ENCODE measurements at places on chromosomes 3 and 15.

DNA sequence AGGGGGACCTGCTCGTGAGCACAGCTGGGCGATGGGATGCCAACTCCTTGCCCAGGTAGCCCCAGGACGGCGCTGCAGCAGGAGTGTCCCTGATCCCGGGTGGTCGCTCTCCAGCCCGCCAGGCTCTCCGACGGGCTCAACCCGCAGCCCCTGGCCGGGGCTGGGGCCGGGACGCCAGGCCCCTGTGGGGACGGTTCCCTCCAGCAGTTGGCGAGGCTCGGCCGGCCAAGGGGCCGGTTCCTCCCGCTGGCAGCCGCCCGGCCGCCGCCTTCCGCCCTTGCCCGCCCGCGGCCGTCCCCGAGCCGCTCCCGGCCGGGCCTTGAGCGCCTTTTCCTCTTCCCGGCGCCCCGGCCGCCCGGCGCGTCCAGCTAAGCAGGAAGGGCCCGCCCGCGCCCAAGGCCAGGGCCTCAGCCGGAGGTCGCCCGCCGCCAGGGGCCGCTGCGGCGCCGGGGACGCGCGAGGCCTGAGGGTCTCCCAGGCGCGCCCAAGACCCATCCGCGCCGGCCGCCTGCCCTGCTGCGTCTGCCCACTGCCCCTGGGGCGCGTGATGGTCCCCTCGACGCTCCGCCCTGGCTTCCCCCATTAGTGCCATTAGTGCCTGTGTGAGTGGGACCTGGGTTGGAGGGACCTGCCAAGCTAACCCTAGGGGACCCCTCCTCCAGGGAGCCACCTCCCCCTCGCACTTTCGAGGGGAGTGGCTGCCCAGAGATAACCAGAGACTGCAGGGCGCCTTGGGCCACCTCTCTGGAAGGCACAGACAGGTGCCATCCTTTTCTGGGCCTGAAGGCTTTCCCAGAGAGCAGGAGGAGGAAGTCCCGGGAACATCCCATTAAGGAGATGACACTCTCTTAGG, 106.4 kb downstream of the FBLN2 start:
- DNase-seq = peak; percentile 26

GRCh38 chr3:156143136-156143535, 22.8 kb downstream of the KCNAB1 start:
- no peak for DNase-seq

GRCh38 chr15:93900476-93901400, 330.6 kb upstream of the MCTP2 start:
- no peak for DNase-seq

DNA sequence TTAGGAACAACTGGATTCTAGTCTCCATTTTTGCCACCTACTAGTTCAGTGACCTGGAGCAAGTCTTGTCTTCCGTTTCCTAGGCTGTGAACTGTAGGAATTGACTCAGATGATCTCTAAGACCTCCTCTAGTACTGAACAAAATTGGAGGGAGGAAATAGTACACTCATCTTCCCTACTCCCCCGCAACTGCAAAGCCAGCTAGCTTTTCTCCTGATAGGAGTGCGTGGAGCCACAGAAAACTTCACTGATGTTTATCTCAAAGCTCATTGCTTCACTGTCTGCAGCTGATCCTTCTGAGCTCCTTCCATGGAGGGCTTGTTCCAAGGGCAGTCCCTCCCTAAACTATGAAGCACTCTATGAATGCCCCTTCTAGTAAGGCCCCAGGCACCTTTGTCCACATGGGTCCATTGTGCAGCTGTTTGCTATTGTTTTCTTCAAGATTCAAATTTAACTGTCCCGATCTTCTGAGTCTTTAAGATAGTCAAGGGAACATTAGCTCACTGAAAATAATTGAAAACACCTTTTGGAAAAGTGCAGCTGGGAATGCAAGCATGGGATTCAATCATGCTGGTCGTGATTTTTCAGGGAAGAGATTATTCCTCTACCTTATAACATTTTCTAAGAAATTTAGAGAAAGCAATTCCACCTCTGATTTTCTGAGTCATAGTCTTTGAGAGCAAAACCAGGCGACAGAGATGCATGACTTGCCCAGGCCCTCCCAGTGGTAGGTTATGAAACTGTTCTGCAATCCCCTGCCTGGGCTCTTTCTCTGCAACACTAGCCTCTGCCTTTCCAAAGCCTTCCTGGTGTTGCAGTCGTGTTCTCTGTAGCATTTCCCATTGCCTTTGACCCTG, 24.3 kb downstream of the FILIP1L start:
- DNase-seq = peak; percentile 82

GRCh38 chr3:6518709-6519345, 342.1 kb upstream of the GRM7 start:
- no peak for DNase-seq

- DNase-seq = no peak
Measured at GRCh38 chr3:140545197-140545596, 132.7 kb upstream of the TRIM42 start.

DNA sequence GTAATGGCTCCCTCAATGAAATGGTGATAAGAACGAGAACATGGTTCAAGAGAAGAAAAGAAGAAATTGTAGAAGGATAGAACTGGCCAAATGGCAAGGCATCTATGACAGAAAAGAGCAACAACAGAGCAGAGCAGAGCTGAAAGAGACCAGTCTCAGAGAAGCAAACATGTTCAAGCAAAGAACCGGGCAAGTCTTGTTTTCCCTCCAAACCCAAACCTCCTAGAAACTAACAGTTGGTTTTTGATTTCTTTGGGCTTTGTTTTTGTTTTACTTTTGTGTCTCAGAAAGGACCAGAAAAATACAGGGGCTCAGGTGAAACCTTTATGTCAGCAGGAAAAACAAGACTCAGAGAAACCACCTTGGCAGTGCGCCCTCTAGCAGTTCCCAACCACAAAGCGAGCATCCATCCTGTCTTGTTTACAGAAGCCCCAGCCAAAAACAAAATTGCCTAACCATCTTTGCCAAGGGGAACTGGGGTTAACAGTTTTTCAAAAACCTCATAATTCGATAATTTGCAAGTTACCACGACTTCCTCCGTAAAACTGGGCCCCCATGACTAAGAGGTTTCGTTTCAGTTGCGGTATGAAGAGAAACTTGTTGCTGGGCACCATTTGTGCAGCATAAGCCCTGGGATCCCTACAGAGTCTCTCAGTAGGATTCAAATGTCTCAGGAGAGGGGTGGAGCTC, 159.2 kb upstream of the SLC24A5 start:
- DNase-seq = peak; percentile 32

GRCh38 chr3:41792806-41793205, 169.1 kb downstream of the ULK4 start:
- no peak for DNase-seq

GRCh38 chr3:32222950-32223349, 15.5 kb upstream of the CMTM8 start:
- no peak for DNase-seq

GRCh38 chr15:51100785-51101489, 6.2 kb upstream of the TNFAIP8L3 start:
- no peak for DNase-seq

DNA sequence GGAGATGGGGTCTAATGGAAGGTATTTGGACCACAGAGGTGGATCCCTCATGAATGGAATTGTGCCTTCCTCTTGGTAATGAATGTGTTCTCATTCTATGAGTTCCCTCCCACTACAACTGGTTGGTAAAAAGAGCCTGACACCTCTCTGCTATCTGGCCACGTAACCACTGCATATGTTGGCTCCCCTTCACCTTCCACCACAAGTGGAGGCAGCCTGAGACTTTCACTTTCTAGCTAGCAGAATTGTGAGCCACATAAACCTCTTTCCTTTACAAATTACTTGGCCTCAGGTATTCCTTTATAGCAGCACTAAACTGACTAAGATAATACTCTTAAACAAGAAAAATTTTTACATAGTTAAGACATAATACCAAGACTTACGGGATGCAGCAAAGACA, 155.3 kb downstream of the NR1I2 start:
- DNase-seq = no peak

DNA sequence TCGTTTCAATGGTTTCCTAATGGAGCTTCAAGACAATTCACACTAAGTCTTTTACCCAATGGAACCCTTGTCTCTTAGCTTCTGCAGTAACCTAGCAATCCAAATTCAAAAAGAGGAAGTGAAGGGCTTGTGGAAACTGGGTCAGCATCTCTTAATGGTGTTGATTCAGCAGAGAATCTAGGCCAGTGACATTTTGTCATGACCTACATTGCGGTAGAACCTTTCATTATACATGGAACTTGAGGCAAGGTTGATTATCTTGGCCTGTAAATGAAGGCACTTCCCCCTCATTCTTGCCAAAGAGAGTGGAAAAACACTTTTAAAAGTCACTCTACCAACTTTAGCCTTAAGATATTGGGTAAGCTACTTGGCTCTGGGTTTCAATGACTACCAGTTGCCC, 42.8 kb downstream of the C2CD4B start:
- peak; percentile 25 for DNase-seq

GRCh38 chr15:60553163-60553562, 74.2 kb upstream of the ICE2 start:
- DNase-seq = no peak

- DNase-seq = no peak
Measured at GRCh38 chr3:20680990-20681628, 495.1 kb upstream of the SGO1 start.

DNA sequence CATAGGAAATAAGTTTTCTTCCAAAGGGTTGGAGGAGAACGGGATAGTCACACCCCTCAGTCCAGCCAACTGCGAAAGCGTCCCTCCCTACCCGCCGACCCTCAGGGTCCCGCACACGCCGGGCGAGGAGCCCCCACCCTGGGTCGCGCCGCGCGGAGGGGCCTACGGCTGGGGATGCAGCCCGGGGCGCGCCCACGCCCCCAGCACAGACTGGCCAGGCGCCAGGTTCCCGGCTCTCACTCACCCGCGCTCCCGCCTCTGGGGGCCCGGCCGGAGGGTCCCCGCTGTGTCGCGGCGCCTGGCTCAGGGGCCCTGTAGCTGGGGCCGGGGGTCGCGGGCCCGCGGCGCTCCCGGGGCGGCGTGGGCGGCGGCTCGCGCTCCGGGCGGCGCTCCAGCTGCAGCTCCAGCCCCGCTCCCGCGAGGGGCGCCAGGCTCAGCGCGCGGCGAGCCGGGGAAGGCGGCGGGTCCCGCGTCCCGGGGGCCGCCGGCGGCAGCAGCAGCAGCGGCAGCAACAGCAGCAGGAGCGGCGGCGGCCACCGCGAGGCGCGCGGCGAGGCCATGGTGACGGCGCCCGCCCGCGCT, 375 bp downstream of the HEG1 start:
- no peak for DNase-seq

- no peak for DNase-seq
Measured at GRCh38 chr15:100061944-100062343, 279.8 kb downstream of the ADAMTS17 start.

DNA sequence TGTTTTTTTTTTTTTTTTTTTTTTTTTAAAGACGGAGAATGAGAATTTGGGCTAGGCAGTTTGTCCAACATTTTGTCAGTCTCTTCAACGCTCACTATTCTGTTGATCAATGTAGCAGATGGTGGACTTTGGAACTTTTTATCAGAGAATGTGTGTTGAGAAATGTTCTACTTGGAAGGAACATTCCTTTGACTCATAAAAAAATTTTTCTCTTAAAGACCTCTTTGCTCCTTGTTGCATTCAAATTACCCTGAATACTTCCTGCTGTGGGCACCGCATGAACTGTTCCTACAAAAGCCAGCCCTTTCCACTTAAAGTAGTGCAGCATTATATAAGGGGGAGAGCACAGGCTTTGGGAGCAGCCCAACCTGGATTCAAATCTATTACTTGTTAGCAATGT, 182.9 kb downstream of the AKAP13 start:
- DNase-seq = no peak

GRCh38 chr3:32421991-32422859, 30.6 kb downstream of the CMTM7 start:
- DNase-seq = peak; percentile 76

GRCh38 chr3:173217127-173217526, 76.1 kb upstream of the SPATA16 start:
- no peak for DNase-seq

GRCh38 chr3:74349015-74349414, 265.4 kb downstream of the CNTN3 start:
- DNase-seq = no peak

DNA sequence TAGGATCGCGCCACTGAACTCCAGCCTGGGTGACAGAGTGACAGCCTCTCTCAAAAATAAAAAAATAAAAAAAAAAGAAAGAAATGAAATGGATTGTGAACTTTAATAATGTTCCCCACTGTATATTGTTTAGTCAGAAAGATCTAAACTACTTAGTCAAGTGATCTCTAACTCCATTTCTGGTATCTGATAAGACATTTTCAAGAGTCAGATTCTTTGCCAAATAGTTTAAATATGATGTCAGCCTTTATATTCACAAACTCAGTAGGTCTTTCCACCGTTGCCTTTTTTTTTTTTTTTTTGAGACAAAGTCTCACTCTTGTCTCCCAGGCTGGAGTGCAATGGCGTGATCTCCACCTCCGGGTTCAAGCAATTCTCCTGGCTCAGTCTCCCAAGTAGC, 29.0 kb upstream of the OSBPL11 start:
- DNase-seq = no peak

- DNase-seq = no peak
Measured at GRCh38 chr3:12490547-12490946, 6.3 kb downstream of the TSEN2 start.

GRCh38 chr15:27074179-27074578, 103.2 kb downstream of the GABRG3 start:
- no peak for DNase-seq

DNA sequence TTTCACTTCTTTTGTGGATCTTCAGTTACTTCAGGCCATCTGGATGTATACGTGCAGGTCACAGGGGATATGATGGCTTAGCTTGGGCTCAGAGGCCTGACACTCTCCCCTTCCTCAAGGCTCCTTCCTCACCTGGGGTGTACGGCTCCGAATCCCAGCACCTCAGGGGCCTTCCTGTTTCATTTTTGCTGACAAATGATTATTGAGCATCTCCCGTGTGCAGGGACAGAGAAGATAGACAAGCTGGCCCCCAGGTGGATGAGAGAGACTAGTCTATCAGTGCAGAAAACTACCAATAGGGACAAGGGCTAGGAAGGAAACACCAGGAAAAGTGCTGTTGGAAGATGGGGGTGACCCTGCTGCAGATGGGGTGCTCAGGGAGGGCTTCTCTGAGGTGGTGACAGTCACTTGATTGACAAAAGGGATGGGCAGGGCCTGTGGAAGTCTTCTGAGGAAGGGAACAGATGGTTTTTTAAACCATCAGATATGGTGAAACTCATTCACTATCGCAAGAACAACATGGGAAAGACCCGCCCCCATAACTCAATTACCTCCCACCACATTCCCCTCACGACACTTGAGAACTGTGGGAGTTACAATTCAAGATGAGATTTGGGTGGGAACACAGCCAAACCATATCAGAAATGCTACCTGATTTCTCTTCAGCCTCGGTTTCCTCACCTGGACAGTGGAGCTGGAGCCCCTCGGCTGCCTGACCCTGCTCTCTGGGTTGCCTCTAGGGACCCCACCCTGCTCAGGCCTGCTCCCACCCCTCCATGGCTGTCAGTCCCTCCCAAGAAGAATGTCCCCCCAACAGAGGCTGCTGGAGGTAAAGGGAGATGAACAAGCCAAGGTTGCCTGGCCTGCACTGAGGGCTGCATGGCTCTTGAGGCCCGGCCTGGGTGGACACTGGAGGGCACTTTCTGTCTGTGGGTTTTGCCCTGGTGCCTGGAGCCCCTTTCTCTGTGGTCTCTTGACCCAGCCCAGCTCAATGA, 37.2 kb upstream of the ACAD9 start:
- DNase-seq = no peak

GRCh38 chr15:48811325-48811958, 573 bp upstream of the CEP152 start:
- DNase-seq = no peak

Data from inflammatory macrophage (primary cell).